ENCODE measurements at places on chromosomes 2 and 18.

DNA sequence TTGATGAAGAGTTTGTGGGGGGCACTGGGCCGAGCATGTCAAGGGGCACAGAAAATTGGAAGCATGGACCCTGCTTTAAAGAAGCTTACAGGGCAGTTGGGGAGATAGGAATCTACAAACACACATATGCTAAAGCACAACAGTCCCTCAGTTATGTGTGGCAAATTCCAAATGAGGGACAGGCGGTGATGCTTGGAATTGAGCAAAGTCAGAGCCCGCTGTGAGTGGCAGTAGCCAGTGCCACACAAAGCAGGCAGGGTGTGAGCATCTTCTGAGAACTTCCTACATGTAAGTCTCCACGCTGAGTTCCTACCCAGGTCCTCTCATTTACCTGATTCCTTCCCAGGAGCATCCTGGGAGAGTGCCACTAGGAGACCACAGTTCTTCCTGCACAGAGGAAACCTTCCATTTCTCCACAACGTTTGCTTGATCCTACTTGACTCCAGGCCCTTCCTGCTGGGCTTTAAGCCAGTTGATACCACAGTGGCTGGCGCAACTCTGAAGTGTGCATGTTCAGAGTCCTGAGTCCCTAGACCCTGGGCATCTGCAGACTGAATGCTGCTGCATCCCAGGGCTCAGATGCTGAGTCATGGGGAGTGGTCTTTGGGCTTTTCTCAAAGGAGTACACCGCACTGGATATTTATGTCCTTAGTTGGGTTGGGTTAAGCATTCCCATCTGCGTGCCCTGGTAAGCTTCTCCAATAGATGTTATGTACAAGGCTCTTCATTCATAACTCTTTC is 287.3 kb upstream of the REV1 start:
- no peak for DNase-seq

GRCh38 chr2:44834656-44835055 is 106.8 kb upstream of the SIX3 start:
- DNase-seq: no peak

GRCh38 chr2:74843899-74844298 is 10.0 kb downstream of the HK2 start:
- DNase-seq: no peak

GRCh38 chr2:200962811-200963123 is 693 bp downstream of the ORC2 start:
- no peak for DNase-seq

DNA sequence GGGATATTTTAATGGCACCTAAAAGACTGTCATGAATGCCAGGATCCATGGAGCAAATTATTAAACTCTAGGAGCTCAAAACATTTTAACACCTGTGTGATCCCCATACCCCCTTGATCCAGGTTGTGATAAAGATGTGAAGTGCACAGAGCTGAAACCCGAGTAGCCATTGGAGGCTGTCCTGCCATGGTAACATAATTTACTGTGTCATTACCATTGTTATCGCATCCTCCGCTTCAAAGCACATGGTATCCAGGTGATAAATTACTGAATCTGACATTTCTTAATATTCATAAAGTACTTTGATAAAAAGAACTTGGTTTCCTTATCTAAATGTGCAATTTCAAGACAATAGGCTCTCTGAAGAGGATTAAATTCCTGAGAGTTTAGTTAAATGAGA is 109.3 kb downstream of the CHST9 start:
- peak; percentile 79 for DNase-seq

GRCh38 chr18:74453642-74454198 is 3.4 kb downstream of the DIPK1C start:
- no peak for DNase-seq

GRCh38 chr2:165448406-165448805 is 21.1 kb upstream of the CSRNP3 start:
- no peak for DNase-seq

- peak; percentile 14 for DNase-seq
Observed at GRCh38 chr2:142175813-142176338, 45.1 kb upstream of the LRP1B start.

GRCh38 chr2:159976527-159977160 is 85.8 kb downstream of the PLA2R1 start:
- no peak for DNase-seq

GRCh38 chr2:169659320-169659719 is 34.9 kb downstream of the CFAP210 start:
- DNase-seq: no peak

DNA sequence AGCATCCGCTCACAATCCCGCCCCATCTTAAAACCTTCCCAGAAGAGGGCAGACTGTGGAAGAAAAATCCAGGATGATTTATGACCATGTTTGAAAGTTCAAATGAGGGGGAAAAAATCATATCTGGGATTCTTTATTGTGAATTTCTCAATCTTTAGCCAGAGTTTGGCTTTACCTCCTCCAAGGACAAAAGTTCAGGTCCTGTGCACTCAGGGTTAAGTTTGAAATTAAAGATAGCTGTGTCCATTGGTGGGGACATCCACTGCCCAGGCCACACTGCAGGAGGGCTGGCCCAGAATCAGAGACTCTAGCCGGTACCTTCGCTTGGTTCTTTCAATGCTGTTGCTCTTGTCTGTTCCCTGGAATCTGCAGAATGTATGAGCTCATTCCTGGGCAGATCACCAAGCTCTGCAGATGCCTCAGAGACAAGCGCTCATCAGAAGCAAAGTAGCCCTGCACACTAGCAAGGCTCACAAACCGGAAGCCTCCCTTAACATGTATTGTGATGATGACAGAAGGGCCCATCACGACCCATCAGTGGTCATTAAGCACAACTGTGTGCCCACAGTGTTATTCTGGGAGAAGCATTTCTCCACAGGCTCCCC is 375.3 kb upstream of the KLHL29 start:
- DNase-seq: no peak

DNA sequence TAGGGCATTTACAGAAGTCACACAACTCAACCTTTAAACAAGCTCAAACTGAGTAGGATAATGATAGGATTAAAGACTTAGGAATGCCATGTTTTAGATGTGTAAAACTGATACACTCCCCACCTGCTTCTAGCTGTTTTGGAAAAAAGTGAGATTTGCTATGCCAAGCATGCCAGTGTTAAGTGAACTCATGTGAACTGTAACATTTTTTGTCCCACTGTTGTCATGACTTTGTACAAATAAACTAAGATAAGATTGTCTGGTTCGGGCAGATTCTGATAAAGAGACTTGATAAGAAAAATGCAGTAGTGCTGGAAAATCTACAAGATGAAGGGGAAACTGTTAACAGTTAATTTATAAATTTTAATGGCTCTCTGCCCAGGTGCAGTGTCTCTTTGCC is 66.5 kb downstream of the GLS start:
- no peak for DNase-seq

- no peak for DNase-seq
Observed at GRCh38 chr2:105450471-105450870, 51.6 kb upstream of the FHL2 start.

DNA sequence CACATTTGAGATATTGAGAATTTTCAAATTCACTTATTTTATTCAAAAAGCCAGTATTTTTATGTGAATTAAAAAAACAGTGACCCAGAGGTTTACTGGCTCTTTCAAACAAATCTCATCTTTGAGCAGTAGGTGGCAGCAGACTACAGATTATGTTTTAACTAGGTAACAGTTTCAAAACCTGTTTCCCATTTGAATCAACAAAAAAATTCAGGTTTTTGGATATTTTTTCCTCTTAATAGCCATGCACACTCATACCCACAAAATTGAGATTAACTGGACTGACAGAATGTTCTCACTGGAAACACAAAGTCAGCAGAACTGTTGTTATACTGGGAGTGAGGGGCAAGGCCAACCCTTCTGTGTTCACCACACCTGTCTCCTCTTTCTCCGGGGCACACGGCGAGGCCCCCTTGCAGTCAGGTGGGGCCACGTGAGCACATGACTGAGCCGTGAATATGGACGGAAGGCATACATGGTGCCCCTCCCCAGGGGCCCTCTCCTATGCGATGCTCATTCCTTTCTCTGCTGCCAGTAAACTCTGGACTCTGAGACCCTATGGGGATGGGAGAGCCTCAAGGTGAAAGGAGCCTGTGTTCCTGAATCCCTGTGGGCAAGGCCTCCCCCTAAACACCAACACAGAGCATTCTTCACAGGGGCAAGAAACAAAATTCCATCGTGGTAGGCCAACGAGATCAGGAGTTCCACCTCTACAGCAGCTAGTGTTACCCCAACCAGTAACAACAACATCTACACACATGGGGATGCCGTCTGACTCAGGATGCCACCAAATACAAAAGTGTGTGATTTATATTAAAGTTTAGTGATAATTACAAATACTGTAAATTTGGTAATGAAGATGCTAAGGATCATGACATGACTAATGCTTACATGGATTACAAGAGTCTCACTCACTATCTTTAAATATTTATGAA is 80.4 kb downstream of the LPIN2 start:
- DNase-seq: peak; percentile 19

DNA sequence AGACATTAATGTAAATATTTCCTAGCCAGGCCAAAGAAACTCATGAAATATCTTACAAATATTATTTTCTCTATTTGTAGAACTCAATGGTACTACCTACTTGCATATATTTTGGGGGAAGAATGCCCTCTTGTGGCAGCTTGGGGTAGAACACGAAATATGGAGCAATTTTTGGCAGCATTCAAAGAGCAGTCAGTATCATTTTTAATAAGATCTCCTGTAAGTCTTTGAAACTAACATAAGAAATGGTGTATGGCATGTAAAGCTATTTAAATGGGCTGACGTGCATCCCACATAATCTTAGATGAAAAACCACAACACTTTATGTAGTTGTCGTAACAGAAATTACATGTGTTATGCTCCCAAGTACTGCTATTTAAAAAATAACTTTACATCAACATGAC is 62.3 kb upstream of the CCDC195 start:
- peak; percentile 50 for DNase-seq

- peak; percentile 16 for DNase-seq
Observed at GRCh38 chr2:55418512-55419232, 984 bp downstream of the CCDC88A start.

DNA sequence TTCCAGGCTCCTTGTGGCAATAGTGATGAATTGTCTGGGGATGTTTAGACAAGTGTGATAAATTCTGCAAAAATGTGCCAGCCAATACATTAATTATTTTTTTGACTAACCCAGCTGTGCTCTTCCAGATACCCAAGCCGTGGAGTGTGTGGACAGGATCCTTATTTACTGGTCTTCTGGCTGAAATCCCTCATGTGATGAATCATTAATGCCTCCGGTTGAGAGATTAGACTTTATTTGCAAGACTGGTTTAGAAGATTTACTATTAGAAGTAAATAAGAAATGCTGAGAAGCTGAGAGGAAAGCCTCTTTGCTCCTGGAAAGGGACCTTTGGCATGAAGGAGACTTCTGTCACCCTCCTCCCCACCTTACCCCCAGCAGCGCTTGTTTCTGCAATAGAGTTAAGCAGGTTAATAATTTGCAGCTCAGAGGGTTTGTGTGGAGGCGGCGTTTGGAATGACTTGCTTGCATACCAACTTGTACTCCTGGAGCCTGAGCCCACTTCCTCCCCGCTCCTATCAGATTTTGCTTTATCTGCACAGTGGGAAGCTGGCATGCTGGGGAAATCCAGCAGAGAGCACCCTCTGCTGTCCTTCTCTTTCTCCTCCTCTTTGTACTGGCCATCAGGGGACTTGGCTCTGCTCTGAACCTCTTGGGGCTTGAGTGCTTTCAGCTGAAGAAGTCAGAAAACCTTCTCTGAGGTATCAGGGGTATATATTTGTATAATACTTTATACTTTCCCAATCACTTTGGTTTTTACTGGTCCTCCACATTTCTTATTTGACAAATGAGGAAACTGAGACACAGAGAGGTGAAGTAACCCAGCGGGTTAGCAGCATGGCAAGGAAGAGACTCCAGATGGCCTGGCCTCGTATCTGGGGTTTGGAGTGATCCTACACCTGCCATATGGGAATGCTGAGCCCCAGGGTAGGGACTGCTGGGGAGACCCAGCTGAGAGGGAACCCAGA is 16.3 kb downstream of the SLC3A1 start:
- DNase-seq: no peak

GRCh38 chr18:23712445-23712844 is 23.2 kb downstream of the LAMA3 start:
- DNase-seq: no peak

DNA sequence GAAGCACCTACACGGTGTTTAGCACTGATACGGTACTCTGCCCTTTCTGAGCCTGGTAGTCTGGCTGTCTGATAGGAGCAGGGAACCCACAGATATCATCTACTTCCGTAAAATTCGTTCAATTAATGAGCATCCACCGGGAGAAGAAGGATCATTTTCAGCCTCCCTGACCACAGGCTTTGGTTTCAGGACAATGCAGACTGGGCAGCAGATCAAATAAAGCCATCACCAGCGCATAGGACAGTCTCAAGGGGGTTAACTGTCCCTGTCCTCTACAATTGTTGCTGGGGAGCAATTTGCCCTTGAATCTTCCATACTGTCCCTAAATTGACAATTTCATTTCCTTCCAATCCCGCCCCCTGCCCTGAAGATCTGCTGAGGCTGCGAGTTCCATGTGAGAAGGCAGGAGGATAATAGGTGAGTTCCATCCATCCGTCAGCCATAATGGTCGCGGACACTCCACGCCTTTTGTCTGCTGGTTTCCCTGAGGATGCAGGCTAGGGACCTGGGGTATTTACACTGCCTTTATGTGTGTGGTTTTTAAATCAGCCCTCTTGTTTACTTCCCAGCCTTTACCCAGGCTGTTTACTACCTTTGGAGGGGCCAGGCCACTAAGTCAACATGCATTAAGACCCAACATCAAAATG is 110.0 kb downstream of the MYCN start:
- DNase-seq: no peak

DNA sequence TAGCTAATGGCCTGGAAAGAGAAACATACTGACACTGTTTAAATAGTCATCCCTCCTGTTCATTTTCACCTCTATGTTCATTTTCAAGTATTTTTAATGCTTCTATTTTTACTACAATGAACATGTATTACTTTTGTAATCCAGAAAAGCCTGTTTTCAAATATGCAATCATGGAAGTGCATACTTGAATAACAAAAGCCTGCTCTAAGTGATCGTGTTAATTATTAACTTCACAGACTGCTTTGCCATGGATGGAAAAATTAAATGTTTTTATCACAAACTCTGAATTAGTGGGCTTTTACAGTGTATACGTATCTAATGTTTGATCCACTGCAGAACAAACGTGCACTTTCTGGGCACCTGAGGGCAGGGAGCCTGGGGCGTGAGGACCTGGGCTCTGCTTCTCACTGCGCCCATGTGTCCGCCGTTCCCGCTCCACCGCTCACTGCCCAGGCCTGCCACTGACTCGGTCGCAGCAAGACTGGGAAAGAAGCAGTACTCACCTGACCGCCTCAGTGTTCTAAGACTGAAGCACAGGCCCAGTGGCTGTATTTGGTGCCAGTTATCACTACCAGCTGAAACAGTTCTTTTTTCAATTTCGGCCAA is 80.6 kb downstream of the UXS1 start:
- DNase-seq: no peak

GRCh38 chr18:57208047-57208446 is 61.2 kb downstream of the BOD1L2 start:
- peak; percentile 73 for DNase-seq
